ENCODE measurements at places on chromosomes 4 and X.

GRCh38 chr4:20646287-20646686 lies 54.0 kb upstream of the PACRGL start:
- no peak for DNase-seq

- no peak for DNase-seq
Measured at GRCh38 chrX:53930515-53931380, 113.5 kb downstream of the PHF8 start.

GRCh38 chrX:18753631-18754030 lies 46.2 kb downstream of the PPEF1 start:
- DNase-seq, result no peak

DNA sequence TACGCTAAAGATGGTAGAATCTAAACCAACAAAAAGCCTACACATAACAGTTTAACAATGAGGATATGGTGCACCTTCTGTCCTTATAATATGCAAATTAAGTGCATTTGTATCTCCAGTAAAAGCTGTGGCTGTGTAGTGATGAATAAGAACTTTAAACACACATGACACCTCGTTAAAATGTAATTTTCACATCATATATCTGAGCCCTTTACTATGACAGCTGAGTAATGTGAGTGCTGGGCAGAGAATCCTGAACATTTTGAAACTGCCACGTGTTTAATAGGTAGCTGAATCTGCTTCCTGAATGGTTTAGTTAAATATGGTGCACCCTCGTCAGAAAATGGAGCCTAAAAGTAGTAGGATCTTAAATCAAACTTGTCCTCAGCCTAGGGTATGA lies 540.8 kb downstream of the ADGRL3 start:
- DNase-seq, result no peak

DNA sequence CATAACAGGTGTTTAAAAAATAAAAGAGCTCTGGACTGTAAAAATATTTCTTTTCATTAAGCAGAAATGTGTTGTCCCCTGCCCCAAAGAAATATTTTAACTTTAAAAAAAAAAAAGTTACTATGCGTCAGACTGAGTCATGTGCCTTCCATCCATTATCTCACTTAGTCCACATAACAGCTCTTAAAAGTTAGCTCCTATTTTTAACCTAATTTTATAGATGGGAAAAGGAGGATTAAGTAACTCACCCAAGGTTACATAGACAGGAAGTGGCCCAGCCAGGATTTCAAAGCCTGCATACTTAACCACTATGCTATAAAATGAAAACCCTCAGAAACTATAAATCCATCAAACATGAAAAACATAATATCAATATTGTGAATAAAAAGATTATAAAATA lies 97.7 kb downstream of the MANBA start:
- DNase-seq, result no peak

- DNase-seq, result peak; percentile 6
Measured at GRCh38 chrX:7147413-7147977, at the start of gene STS. Gene STS (plus strand): TSS chrX:7147712. CDS start chrX:7253200, 105,488 bp downstream.

DNA sequence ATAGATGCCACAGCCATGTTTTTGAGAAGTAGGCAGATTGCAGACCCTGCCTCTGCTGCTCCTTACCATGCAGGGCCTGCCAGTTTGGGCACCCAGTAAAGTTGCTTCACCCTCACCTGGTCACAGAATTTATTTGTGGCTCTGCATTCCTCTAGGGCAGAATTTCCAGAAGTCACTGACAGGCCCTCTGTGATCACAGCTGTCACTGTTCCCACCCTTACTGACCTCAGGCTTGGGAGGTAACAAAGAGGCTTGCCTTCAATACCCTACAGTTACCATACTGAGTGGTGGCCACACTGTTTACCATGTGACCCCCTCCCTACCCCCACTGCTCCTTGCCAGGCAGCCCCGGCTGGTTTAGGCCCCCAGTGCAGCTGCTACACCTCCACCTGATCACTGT lies 375.1 kb downstream of the SH3BGRL start:
- DNase-seq, result no peak

- no peak for DNase-seq
Measured at GRCh38 chrX:154381271-154381670, 2.2 kb downstream of the EMD start.
